ENCODE measurements at places on chromosomes 5 and 9.

DNA sequence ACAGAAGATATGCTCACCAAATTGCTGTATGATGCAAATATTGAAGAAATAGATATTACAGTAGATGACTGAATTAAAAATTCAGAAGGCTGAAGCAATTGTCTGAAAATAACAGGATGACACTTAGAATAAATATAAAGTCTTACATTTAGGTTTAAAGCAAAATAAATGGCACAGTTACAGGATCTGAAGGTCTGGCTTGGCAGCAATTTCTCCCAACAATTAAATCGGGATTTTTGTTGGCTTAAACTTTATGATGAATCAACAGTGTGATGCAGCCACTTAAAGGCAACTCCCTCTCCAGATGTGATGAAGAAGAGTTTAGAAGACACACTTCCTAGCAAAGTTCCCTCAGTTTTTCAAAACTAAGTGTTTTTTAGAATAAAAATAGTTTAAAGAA, 80.5 kb downstream of the NREP start:
- DNase-seq = no peak

DNA sequence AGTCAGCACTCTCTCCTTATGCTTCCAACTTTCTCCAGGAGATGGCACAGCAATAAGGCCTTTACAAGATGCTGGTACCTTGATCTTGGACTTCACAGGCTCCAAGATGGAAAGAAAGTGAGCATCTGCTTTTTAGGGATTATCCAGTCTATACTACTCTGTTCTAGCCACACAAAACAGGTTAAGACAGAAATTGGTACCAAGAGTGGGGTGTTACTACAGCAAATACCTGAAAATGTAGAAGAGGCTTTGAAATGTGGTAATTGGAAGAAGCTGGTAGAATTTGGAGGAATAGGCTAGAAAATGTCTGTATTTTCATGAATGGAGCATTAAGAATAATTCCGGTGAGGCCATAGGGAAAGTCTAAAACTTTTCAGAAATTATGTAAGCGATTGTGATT, 484.8 kb upstream of the GRIA1 start:
- no peak for DNase-seq

GRCh38 chr5:154234551-154234950, 44.0 kb downstream of the GALNT10 start:
- DNase-seq = no peak

GRCh38 chr5:58268268-58268667, 191.6 kb downstream of the PLK2 start:
- no peak for DNase-seq

GRCh38 chr9:36878986-36879982, 154.8 kb downstream of the PAX5 start:
- no peak for DNase-seq

DNA sequence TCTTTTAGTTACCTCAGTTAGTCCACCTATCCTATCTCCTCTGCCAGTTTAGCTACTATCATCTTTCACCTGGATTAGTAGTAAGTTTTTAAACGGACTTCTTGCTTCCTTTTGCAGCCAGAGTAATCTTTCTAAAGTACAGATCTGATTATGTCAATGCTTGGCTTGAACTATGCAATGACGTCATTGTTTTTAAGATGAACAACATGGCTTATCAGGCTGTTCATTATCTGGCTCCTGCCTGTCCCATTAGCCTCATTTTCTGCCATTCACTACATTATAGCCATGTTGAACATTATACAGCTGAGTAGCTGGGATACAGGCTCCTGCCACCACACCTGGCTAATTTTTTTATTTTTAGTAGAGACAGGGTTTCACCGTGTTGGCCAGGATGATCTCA, 98.7 kb downstream of the RANBP17 start:
- no peak for DNase-seq
